ENCODE measurements at places on chromosomes 1 and 21.

- DNase-seq, result no peak
These were observed 60.6 kb downstream of the SDCCAG8 start for GRCh38 chr1:243316366-243316989.

DNA sequence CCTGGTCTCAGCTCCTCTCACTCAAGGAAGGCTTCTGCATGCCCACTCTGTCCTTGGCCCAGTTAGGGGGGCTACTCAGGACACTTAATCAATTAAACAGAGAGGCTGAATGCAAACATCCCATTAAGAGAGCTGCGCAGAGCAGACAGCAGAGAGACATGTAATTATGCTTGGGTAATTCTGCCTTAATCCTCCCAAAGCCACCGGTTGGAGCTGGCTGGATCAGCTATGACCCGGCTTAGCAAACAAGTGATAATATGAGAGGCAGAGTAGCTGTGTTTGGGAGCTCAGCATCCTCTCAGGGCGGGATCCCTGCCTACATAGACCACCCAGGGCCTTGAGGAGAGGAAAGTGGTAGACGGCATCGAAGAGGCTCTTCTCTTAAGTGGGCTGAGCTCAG lies 183.2 kb downstream of the GRIK3 start:
- DNase-seq, result no peak

GRCh38 chr1:118902711-118903191 lies 85.4 kb downstream of the TBX15 start:
- no peak for DNase-seq

DNA sequence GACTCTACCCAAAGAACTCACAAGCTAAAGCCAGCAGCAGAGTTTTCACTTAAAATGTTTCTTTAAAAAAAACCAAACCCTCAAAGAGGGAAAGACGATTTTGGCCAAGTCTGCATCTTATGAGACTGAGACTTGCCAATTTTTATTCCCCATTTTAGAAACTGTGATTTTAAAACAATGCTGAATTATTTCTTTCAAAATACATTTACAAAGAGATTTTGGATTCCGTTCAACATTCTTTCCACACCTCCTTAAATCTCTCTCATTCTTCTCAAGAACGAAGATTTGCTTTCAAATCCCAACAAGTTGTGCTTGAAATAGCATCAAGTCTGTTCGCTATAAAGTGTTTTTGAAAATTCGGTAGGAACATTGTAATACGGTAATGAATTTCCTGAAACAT lies 133.9 kb upstream of the VANGL1 start:
- DNase-seq, result no peak

GRCh38 chr21:43345746-43346409 lies 81.1 kb downstream of the SIK1 start:
- no peak for DNase-seq

GRCh38 chr1:189027512-189027911 lies 1450.2 kb downstream of the BRINP3 start:
- DNase-seq, result no peak

- no peak for DNase-seq
These were observed 245.0 kb upstream of the OLFM3 start for GRCh38 chr1:102241431-102242338.

- no peak for DNase-seq
These were observed 373.7 kb downstream of the SRGAP2C start for GRCh38 chr1:121558514-121558913.

DNA sequence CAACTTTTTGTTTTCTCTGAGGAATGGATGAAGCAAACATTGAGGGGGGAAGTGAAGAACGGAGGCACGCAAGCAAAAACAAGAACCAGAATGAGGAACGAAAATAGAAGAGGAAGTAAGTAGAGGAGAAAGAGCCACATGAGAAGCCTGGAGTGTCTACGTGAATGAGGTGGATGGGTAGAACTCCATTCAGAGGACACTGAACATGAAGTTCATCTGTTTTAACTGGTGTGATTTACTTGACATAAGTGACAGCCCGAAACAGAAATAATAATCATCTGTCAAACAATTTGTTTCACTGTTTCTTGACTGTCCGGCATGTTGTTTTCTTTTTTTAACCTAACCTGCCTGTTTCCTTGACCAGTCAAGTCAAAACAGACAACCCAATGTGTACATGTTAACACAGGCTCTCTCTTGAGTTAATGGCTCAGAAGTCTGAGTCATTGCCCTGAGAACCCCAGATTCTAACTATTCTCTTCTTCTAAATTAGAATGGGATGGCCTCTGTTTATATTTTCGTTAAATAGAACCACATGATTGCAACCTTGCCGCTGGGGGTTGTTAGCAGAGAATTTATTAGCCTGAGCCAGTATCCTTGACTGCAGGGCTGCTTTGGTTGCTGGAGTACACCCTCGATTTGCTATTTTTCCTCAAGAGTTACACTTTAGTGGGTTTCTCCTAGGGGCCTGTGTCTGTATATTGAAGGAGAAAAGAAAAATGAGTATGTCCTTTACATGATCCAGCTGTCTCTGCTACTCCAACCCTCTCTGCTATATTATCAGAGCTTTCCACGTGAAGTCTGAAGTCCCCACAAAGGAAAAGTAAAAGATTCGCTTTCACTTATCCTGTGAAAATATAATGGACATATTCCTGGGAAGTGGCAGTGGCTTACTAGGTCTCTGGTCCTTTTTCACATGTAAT lies 151.7 kb downstream of the ZC3H11B start:
- DNase-seq, result no peak

GRCh38 chr1:225446981-225447615 lies 19.3 kb upstream of the LBR start:
- no peak for DNase-seq

DNA sequence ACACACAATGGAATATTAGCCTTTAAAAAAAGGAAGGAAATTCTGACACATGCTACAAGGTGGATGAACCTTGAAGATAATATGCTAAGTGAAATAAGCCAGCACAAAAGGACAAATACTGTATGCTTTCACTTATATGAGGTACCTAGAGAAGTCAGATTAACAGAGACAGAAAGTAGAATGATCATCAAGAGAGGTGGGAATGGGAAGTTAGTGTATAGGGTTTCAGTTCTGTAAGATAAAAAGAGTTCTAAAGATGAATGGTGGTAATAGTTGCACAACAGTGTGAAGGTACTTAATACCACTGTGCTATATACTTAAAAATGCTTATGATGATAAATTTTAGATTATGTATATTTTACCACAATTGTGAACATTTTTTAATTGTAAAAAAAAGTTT lies 7.2 kb downstream of the RPAP2 start:
- no peak for DNase-seq

- DNase-seq, result no peak
These were observed 372.1 kb upstream of the VAMP3 start for GRCh38 chr1:7398982-7399381.

DNA sequence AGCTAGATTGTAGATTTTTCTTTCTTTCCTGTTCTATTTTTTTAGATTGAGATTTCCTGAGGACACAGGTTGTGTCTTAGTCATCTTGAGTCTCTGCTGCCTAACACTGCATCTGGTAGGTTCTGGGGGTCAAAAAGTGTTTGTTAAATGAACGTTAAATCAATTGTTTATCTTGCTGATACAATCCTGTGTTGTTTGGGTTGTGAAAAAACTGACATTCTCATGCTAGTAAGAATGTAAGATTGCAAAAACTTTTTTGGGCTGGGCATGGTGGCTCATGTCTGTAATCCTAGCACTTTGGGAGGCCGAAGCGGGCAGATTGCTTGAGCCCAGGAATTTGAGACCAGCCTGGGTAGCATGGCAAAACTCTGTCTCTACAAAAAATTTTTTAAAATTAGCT lies 3.4 kb downstream of the CTSK start:
- DNase-seq, result no peak

DNA sequence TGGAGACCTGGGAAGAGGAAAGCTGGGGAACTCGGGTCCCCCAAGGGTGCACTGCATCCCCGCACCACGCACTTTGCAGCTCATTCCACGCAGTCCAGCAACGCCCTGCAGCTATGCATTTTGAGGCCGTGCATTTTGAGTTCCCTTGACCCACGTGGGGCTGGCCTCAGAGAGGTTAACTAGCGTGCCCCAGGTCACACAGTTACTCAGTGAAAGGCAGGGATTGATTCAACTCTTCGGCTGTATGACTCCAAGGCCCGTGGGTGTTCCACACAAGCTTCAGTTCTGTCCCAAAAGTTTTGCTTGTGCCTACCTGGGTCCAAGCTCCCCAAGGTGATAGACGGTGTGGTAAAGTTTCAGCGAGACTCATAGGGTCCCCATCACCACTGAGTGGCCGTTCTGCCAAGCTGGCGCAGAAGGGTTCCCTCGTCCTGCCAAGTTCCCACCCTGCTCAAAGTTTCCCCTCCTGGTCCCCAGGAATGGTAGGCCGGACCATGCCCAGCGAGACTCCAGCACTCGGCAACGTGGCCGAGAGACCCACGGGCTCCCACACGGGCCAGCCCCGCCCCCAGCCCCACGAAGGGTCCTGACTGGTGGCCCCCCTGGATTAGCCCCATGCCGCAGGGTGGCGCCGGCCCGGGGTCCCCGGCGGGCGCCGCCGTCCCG lies 611 bp downstream of the HSPG2 start:
- no peak for DNase-seq

DNA sequence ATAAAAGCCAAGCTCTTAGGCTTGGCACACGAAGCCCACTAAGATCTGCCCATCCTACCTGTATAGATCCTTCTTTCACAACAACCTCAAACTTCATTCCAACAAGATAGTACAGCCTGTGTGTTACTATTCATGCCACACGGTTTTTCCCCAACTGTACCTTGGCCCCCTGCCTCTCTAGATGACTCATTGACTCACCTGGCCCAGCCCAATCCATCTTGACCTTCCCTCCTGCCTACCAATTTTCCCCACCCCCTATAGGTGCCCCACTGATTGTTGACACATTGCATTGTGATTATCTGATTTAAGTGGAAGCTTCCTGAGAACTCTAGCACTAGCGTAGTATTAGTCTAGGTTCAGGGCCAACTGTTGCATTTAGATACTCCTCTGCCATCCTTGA lies 2.0 kb upstream of the CD101 start:
- no peak for DNase-seq

- DNase-seq, result no peak
These were observed 132.7 kb upstream of the FOXD3 start for GRCh38 chr1:63189677-63190076.

All from stimulated activated CD4-positive, alpha-beta T cell treated with anti-CD3 and anti-CD28 coated beads, Interleukin-1b, Interleukin-23, amount 100 ng/mL, for 1 hour (primary cell).